Suppressor macrophage treated with lipopolysaccharide for 1 hour (primary cell): ENCODE measurements at places on chromosomes 4 and X.
A peak's percentile ranks its signal among the peaks of the same experiment; 100 is the strongest.

DNA sequence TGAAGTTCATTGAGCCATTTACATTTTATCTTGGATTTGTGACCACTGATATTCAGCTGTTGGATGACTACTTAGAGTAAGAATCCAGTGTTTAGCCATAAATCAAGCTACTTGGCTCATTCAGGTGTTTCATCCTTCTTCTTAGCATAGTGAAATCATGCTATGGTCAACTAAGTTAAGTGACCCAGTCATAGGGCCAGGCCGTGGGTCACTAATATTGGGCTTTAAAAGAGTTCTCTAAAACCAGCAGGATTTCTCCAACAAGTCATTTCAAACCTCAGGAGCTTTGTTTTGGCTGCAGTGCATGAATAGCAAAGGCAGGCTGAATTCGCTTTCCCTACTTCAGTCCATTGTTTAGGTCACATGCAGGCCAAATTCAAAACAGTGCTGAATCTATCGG, 181.0 kb downstream of the MAML3 start:
- no peak for DNase-seq

DNA sequence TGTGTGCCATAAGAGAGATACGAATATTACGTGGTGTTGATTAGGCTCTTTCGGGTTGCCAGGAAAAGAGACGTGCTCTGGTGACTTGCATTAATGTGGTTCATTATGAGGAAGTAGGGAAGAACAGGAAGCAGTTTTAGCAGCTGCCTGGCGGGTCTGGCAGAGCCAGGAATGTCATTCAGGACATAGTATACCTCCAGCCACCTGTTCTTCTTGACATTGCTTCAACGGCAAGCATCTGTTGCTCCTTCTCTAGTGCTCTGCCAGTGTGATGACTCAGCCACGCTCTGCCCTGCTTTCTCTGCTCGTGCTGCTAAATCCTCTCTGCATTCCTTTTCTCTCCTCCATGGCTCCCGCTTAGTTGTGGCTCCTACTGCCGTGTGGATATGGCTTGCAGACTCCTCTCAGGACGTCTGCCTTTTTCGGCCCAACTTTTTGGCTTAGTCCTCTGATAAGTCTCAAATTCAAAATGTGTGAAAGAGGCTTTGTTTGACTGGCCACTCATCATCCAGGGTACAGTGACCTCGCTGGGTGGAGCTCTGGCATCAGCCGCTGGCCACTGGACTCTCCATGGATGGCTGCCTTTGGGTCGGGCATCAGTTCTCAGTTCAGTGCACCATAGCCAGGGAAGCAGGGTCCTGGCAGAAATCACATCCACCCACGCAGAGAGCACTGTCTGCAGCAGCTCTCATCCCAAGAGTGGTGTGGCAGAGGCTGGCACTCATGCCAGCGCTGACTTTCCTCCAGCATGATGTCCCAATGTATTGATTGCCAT, 89.3 kb upstream of the KLF3 start:
- DNase-seq, result peak; percentile 64

GRCh38 chr4:113560579-113560978, 201.0 kb downstream of the CAMK2D start:
- DNase-seq, result no peak

DNA sequence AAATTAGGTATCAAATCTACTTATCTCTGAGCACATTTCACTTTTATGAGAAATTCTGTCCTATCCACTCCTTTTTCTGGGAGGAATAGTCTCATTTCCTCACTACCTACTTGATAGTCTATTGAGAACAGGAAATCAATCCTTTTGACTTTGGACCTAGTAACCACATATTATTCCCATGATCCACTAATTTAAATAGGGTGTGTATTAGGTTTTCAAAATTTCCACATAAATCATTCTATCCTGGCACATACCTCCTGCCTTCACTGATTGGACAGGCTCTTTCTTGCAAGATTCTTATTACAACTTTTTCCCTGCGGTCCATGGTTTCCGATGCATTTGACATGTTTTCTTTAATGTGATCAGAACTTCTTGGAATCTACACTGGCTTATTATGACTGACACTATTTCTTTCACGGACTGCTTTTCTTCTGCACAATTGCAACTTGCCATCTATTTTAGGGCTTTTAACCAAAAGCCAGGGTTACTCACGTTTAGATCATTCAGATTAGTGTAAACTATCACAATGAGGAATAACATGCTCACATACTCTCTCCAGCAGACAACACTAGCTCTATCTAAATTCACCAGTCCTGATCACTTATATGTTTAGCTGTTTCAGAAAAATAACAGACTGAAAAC, 419.9 kb upstream of the SLIT2 start:
- no peak for DNase-seq
